Karpas-422 (cell line): ENCODE measurements at places on chromosomes 12 and 14.

DNA sequence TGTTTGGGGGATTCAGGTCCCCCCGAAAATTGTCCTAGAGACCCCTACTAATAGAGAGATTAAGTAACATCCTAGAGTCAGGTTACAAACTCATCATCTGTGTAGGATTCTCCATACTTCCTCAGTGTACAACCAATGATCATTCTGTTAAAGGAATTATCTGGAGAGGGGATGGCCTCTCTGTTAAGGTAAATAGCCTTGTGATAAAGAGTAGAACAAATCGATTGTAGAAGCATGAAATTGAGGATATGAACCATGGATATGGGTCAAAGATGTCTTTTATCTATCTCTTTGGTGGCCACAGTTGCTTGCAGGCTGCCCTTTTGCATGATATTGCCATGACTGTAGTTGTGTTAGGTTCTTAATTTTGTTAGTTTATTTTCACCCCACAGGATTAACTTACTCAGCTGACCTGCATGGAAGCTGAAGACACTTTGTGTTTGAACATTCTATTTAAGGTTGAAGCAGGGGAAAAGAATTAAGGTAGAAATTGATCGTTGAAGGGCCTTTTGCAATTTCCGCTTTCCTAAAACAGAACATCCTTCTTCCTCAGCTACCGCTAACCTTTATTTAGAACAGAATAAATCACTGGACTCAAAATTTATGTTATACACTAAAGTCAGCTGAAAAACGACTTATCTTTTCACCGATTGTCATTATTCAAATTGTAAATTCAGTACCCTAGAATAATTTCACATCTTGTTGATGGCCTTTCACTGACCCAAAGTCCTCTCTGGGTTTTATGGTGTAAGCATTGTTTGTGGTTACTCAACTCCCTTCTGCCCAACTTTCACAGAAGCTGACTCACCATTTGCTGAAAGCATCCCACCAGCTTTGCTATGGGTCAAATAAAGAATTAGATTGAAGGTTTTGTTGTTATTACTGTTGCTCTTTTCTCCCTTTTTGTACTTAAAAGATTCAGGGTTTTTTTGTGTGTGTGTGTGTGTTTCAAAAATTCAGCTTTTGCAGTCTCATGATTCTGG is 52.3 kb downstream of the IRAK3 start:
- no peak for DNase-seq

- DNase-seq = no peak
Observed at GRCh38 chr12:105228494-105228893, 7.5 kb downstream of the APPL2 start.

GRCh38 chr12:76183459-76184186 is 99.1 kb upstream of the NAP1L1 start:
- no peak for DNase-seq

GRCh38 chr12:132495629-132496357 is 5.8 kb downstream of the FBRSL1 start:
- DNase-seq = no peak

DNA sequence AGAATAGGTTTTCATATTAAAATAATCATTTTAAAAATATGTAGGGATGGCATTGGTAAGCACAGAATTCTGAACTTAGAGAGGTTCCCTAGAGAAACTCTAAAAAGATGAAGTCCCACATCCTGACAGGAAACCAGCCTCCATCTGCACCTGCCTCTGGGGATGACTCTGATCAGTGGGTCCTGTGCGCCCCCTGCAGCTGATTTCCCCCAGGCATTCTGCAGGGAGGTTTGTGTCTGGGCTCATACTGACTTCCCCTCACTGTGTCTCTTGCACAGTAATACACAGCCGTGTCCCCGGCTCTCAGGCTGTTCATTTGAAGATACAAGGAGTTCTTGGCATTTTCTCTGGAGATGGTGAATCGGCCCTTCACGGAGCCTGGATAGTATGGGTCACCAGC is 602.9 kb downstream of the TMEM121 start:
- DNase-seq = peak; percentile 40

DNA sequence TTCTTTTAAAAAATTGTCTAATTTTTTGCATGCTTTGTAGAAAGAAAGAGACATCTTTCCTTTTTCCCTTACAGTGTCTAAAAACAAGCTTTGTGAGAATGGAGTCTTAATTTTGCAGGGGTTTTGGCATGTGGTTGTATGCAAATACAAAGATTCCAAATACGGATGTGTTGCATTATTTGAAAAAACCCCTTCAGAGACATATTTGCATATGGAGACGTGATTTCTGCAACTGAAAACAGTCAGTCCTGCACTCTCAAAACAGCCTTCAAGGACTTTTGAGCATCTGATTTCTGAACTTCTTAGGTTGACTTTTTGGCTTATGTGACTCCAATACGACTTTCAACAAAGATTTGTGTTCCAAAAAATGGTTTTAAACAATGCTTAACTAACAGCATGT is 7.8 kb downstream of the IRAK3 start:
- peak; percentile 46 for DNase-seq

DNA sequence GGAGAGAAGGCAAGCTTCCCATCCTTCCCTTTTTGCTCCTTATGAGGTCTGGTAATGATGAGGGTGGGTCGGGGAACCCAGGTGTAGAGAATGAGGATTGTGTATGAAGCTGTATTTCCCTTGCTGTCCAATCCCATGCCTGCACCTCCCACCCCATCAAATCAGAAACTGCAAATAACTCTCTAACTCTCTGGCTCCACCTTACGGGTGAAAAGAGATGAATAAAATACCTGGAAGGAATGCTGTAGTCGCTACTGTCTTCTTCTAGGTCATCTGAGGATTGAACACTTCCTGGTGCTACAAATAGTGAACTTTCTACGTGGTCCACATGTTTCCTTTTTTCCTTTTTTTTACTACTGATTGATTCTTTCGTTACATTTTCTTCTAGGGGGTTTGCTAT is 38.9 kb upstream of the DICER1 start:
- peak; percentile 88 for DNase-seq

GRCh38 chr14:70489579-70490200 is 37.7 kb downstream of the ADAM21 start:
- no peak for DNase-seq

DNA sequence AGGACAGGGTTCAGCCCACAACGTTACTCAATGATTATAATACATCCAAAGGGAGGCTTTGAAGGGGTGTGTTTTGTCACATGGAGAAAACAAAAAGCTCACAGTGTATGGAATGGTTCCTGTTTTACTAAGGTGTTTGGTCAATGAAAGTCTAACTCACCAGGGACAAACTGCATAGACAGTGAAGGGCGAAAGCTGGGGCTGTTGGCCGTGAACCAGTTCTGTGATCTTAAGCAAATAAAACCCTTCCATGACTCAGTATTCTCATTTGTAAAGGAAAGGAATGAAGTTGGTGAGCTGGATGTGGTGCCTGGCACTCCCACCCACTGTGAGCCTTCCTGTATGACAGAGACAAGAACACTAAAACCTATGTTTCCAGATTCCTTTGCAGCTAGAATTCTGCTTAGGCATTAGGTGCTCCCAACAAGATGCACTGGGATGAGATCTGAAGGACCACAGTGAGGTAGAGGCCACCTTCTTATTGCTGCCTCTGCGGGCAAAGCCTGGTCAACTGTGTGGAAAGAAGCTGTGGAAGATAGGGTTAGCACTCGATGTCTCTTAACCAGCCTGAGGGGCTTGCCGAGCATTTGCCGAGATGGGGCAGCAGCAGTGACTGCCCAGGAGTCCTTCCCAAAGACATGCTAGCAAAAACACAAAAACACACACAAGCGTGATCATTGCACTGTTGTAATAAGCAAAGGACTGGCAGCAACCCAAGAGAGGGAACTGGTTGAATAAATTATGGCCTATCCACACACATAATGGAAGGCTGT is 48.5 kb downstream of the VCPKMT start:
- DNase-seq = no peak

- DNase-seq = no peak
Observed at GRCh38 chr12:59486827-59487226, 109.0 kb upstream of the SLC16A7 start.

GRCh38 chr14:54936816-54937215 is 34.2 kb upstream of the GCH1 start:
- no peak for DNase-seq
